RWPE1 (cell line): ENCODE measurements at places on chromosomes 1 and 21.
A peak's percentile ranks its signal among the peaks of the same experiment; 100 is the strongest.

- no peak for DNase-seq
These were observed 29.4 kb downstream of the PRKAB2 start for GRCh38 chr1:147142886-147143285.

DNA sequence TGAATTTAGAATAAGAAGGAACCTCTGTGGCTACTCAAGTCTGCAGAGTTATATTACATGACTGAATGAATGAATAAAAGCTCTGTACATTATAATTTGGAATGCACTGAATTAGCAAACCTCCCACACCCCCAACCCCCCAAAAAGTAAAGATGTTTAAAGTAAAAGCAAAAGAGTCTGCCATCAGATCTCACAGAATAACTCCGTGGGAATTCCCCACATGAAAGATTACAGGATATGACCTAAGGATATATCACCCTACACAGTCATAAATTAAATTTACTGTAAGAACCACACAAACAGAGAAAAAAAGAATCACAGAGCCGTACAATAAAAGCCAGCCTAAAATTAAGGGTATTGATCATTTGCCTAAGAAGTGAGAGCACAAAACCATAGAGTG lies 587.3 kb downstream of the PTPRC start:
- DNase-seq, result peak; percentile 48

- no peak for DNase-seq
These were observed 23.4 kb downstream of the PPFIA4 start for GRCh38 chr1:203049576-203050180.

DNA sequence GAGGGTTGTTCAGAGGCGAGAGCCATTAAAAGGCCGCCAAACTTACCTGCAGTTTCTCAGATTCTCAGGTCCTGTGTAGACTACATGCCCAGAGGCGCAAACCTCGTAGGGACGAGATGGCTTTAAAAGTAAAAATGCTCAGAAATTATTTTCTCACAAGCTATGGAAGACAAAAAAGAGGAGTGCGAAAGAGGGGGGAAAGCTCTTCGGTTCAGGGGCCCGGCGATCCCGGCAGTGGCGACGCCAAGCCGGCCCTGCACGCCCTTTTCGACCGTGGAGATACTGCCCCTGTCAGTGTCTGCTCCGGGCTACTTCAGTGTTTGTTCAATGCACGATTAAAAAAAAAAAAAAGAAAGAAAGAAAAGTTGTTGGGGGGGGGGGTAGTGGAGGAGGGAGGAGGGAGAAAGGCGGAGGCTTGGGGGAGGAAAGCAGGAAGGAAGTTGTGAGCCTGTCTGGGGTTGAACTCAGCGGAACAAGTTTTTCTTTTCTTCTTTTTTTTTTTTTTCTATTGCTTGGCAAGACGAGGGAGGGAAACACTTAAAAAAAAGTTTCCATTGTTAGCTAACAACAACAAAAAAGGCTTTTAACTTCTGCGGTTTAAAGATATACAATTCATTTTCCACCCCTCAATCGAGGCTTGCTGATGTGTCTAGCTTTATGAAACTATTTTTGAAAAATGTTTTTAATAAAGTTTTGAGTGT lies at the start of gene ITPKB:
TSS of gene ITPKB (minus strand) at position 288 of the 701 bp plus-strand sequence. CDS start 1,824 bp downstream, outside the sequence.
- peak; percentile 68 for DNase-seq

GRCh38 chr1:216682752-216683151 lies 40.5 kb downstream of the ESRRG start:
- no peak for DNase-seq

DNA sequence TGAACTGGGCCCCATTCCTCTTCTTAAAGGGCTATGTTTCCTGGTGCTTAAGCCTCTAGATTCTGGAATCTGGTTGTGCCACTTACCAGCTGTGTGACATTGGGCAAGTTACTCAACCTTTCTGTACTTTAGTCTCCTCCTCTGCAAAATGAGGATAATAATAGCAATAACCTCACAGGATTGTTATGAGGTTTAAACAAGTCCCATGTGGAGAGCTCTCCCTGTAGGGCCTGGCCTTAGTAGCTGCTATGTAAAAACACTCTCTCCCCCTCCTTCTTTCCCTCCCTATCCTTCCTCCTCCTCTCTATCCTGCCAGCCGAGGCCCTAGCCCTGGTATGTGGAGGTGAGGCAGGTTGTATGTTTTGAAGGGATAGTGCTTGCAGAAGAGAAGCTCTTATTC lies 8.2 kb upstream of the PEAR1 start:
- DNase-seq, result no peak
